ENCODE measurements at places on chromosomes 6 and 20.

DNA sequence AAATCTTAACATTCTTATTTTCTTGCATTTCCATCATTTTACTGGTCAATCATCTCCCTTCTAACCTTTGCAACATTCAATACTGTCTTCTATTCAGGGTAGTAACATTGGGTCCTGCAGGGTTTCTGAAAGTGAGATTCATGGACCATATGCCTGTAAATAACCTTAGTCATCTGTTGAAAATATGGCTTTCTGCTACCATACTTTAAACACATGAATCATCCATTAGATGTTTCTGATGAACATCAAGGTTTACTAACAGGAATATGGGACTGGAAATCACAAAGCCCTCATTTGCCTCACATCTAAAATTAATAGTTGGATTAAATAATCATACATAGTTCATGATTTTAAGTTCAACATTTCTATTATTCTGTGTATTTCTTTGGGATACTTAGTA, 475.9 kb upstream of the MARCKS start:
- DNase-seq: no peak

DNA sequence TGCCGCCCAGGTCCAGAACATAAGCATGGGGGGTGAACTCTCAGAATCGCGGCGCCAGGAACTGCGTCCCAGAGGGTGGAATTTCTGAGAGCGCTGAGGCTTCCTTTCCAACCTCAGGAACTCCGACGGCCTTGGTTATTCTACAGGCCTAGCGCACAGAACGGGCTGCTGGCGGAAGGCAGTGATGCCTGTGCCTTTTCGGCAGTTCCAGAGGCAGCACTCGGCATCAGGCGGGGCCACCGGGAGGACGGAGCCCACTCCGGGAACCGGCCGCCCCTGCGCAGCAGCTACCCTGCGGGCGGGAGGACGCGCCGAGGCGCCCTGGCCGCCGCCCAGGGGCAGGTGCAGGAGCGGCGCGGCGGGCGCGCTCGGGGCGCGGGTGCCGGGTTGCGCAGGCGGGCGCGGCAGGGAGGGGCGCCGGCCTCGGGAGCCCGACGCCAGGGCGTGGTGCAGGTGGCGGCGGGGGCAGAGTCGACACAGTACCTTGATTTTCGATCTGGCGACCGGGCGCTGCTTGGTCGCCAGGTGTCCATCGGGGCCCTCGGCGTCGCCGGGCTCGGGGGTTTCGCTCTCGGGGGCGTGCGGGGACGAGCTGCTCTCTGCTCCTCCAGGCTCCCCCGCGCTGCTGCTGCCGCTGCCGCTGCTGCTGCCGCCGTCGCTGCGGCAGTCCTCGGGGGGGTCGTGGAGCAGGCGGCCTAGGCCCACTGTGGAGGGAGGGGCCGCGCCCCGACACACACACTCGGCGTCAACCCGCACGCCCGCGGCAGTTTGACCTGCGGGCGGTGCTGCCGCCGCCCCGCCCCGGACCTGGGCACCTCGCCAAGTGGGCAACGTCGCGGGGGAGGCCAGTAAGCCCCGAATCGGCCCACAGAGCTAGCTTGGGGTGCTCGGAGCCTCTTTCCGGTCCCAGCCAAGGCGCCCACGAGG, 1.3 kb downstream of the OVOL2 start:
- DNase-seq: peak; percentile 9

- peak; percentile 18 for DNase-seq
Observed at GRCh38 chr20:37298190-37298939, 8.9 kb downstream of the MANBAL start.

DNA sequence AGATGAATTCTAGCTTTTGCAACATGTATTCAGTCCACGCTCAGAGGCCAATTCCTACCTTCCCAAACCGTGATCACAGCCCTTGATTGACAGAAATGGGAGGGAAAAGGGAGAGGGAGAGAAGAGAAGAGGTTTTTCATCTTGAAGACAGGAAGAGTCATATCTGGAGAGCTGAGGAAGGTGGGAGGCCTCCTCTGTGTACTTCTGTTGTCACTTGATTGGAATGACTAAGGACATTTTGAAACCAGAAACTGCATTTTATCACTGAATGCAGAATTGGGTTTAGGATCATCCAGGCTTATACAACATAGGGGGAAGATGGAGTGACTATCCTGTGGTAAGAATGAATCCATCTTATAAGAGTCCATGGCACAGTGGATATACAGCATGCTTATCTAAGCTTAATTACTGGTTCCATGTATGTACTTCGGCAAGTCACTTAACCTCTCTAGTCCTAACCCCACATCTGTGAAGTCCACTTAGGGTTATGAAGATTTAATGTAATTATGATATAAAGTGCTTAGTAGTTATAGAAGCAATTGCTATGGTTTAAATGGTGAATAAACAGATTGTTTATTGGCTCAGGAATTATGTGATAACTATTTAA, 144.0 kb downstream of the BCKDHB start:
- DNase-seq: peak; percentile 20

DNA sequence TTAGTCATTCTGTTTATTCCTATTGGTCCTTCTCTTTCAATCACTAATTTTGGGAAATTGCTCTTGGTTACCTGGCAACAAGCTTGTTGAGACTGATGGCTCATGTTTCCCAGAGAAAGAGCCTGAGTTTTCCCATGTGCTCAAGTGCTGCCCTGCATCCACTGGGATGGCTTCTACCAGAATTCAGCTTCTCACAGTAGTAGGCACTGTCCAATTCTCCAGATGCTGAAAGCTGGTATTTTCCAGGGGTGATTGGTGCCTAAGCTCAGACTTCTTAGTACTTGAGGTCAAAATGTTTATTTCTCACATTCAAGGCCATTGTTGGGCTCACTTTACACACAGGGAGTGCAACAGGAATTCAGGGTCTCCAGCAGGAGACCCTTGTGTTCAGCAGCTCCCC, 29.1 kb upstream of the SLC2A12 start:
- DNase-seq: no peak
